Mesendoderm (in vitro differentiated cells): ENCODE measurements at places on chromosomes 5 and 9.

- H3K36me3 ChIP-seq, result no peaks in the 10 kb centered on the region
- no peak for DNase-seq
- H3K27ac ChIP-seq, result no peak overlapping the region
- no peaks in the 10 kb centered on the region for H3K4me1 ChIP-seq
Measured at GRCh38 chr5:76007904-76008303, 75.3 kb upstream of the SV2C start.

DNA sequence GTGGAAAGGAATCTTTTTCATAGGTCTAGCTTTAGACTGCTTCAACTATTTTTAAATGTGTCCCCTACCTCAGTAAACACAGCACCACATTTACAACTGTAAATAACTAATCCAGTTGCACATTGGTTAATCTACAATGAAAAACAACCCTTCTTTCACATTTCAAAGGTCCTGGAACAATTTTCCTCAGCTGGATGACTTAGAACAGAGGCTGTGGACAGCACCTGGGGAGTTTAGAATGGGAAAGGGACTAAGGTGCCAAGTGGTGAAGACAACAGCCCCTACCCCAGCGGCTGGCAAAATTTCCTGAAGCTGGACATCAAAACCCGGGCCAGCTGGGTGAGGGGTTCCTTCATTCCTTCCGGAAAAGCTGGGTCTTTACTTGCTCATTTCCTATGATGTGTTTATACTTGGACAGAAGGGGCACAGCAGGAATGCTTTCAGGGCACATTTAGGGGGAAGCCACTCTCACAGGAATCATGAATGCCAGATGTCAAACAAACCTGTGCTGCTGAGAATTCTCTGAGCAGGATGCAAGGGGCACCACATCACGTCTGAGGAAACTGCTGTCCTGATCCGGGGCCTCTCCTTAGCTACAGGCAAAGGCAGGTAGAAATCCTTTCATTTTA lies 158.3 kb downstream of the NR2F1-AS1 start:
- DNase-seq, result no peak
- no peaks in the 10 kb centered on the region for H3K36me3 ChIP-seq
- H3K27ac ChIP-seq, result no peak overlapping the region
- H3K27me3 ChIP-seq, result no peaks in the 10 kb centered on the region
- no peak overlapping the region for H3K4me3 ChIP-seq

- H3K27ac ChIP-seq, result no peak overlapping the region
- H3K27me3 ChIP-seq, result no peaks in the 10 kb centered on the region
- H3K4me3 ChIP-seq, result no peak overlapping the region
- no peak for DNase-seq
Measured at GRCh38 chr5:37568018-37568753, 189.1 kb downstream of the WDR70 start.

- no peak overlapping the region for H3K4me3 ChIP-seq
- no peaks in the 10 kb centered on the region for H3K4me1 ChIP-seq
- no peaks in the 10 kb centered on the region for H3K36me3 ChIP-seq
- peaks cover 5% of the 10 kb centered on the region for H3K27me3 ChIP-seq
- no peak overlapping the region for H3K27ac ChIP-seq
Measured at GRCh38 chr5:65928322-65928752, 2.0 kb downstream of the ERBIN start.

DNA sequence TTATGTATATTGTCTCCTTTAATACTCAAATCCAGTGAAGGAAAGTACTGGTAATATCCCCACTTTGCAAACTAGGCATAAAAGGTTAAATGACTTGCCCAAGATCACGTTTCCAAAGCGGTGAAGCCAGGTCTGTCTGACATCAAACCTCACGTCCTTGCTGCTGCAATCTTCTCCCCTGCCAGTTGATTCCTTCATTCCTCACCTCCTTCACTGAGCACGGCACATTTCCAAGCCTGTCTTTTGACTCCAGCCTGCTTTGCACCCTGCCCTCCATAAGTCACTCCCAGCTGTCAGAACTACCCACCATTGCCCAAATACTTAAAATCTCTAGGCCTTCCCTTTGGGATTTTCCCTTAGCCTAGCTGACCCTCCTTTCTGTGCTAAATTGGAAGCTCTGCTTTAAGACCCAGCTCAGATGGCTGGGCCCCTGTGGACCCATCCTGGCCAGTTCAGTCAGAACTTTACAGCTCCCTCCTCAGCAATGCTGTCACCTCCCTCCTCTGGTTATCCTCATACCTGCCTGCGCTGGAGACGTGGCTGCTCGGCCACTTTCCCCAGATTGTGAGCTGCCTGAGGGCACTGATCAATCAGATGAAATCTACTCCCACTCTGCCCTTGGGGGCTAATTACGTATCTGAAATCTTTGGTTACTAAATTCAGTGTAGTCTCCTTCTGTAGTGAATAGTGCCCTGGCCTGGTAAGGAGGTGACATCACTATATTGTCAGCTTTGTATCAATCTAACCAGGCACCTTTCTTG lies 51.2 kb downstream of the SLC36A1 start:
- H3K4me1 ChIP-seq, result no peaks in the 10 kb centered on the region
- no peak for DNase-seq
- H3K27ac ChIP-seq, result no peak overlapping the region
- no peak overlapping the region for H3K4me3 ChIP-seq

- H3K4me3 ChIP-seq, result no peak overlapping the region
- H3K27ac ChIP-seq, result no peak overlapping the region
- no peak for DNase-seq
- no peaks in the 10 kb centered on the region for H3K36me3 ChIP-seq
- H3K27me3 ChIP-seq, result no peaks in the 10 kb centered on the region
Measured at GRCh38 chr9:91800473-91801030, 149.5 kb downstream of the ROR2 start.

- no peaks in the 10 kb centered on the region for H3K27me3 ChIP-seq
- H3K4me1 ChIP-seq, result no peaks in the 10 kb centered on the region
- H3K4me3 ChIP-seq, result no peak overlapping the region
- DNase-seq, result no peak
- no peaks in the 10 kb centered on the region for H3K36me3 ChIP-seq
Measured at GRCh38 chr5:81657386-81657785, 93.5 kb downstream of the SSBP2 start.

DNA sequence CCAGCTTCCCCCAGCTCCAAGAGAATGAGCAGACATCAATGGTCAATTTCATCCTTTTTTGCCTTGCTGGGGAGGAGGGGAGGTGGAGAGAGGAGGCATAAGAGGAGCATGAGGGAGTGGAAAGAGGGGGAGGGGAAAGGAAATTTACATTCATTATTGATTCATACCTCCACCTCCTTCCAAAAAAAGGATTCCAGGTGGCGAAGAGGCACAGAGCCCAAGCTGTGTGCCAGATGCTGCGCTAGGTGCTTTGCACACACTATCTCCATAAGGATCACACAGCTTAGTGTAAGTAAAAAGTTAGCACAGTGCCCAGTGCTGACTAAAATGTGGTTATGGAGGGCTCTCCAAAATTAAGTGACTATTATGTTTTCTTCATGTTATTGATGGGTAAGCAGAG lies 11.0 kb downstream of the ASTN2 start:
- H3K27me3 ChIP-seq, result no peaks in the 10 kb centered on the region
- H3K4me3 ChIP-seq, result no peak overlapping the region
- DNase-seq, result peak; percentile 4

DNA sequence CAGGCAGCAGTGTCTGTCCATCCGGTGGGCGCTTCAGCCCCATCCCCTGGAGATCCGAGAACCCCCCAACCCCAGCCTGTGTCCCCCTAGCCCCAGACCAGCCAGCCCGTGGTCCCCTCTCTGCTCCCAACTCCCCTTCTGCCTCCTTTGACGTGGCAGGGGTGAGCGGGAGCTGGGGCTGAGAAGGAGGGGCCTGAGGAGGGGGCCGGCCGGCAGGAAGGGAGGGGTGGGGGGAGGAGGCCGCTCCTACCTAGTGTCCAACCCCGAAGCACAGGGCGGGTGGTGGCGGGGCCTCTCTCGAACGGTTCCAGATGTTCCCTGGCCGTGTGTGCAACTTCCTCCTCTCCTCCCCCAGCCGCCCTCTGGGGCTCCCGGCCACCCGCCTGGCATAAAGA lies 31.0 kb downstream of the GOLGA2 start:
- H3K36me3 ChIP-seq, result no peaks in the 10 kb centered on the region
- no peak overlapping the region for H3K4me3 ChIP-seq
- H3K27ac ChIP-seq, result no peak overlapping the region
- no peaks in the 10 kb centered on the region for H3K27me3 ChIP-seq

DNA sequence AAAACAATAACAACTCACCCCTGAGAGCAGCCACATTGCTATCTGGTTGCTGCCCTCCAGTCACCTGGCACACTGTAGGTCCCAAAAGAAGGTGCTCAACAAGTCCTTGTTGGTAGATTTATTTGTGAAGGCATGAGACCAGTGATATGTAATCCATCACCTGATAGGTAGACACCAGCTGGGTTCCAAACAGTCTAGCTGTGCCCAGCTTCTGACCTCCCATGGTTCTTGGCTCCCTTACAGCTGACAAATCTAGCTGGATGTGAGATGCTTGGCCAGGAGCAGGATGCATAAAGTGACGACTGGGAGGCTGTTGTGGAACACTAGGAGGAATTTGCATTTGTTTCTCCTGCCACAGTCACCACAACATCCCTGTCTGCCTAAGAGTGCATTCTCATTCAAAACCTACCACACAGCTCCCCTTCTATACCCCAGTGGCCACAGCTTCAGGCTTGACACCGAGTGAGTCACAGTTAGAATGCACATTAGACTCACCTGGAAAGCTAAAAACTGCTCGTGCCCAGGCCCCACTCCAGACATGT lies 7.8 kb upstream of the VLDLR start:
- peak; percentile 74 for DNase-seq
- H3K27me3 ChIP-seq, result no peaks in the 10 kb centered on the region
- H3K4me1 ChIP-seq, result no peaks in the 10 kb centered on the region
- no peak overlapping the region for H3K27ac ChIP-seq

- no peaks in the 10 kb centered on the region for H3K27me3 ChIP-seq
- peaks cover 7% of the 10 kb centered on the region for H3K36me3 ChIP-seq
- no peak overlapping the region for H3K27ac ChIP-seq
- no peak overlapping the region for H3K4me3 ChIP-seq
Measured at GRCh38 chr9:137592767-137593166, 2.5 kb upstream of the ZMYND19 start.

- no peak overlapping the region for H3K27ac ChIP-seq
- no peaks in the 10 kb centered on the region for H3K27me3 ChIP-seq
- H3K36me3 ChIP-seq, result no peaks in the 10 kb centered on the region
- H3K4me1 ChIP-seq, result no peaks in the 10 kb centered on the region
- H3K4me3 ChIP-seq, result no peak overlapping the region
- DNase-seq, result no peak
Measured at GRCh38 chr9:130956636-130957450, 17.8 kb upstream of the FIBCD1 start.

DNA sequence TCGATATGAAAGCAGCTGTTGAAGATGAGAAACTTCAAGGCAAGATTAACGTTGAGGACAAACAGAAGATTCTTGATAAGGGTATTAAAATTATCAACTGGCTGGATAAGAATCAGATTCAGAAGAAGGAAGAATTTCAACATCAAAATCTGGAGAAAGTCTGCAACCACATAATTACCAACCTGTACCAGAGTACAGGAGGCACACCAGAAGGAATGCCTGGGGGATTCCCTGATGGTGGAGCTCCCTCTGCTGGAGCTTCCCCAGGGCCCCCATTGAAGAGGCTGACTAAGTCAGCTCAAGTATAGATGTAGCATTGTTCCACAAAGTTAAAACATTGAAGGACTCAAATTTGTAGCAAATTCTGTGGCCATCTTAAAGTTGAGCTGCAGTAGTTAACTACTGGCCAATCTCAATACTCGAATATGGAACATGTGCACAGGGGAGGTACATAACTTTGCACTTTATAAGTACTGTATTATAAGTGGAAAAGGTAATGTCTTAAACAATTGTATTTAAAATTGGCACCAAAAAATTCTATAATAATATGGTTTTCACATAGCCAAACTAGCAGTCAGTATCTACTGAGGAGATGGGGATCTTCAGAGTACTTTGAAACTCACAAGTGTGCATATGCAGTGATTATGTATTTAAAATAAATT lies 237.5 kb downstream of the CHSY3 start:
- H3K27me3 ChIP-seq, result no peaks in the 10 kb centered on the region
- H3K27ac ChIP-seq, result no peak overlapping the region
- no peaks in the 10 kb centered on the region for H3K36me3 ChIP-seq
- no peak overlapping the region for H3K4me3 ChIP-seq
- H3K4me1 ChIP-seq, result no peaks in the 10 kb centered on the region

DNA sequence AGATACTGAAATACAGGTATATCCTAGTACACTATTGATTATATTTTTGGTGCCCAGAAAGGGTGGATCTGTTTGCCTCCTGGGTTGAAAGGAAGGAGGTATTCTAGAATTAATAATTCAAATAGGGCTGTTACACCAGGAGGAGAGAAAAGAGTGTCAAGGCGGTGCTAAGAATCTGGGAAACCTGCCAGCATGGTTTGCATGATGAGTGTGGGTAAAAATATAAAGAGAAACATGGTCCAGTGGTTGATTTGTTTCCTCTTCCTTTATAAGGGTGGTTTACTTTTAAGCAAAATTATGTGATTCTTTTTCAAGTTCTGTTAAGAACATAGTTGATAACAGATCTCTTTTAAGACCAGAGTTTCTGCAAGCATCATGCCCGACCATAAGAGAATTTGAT lies 69.4 kb upstream of the NFIB start:
- H3K36me3 ChIP-seq, result no peaks in the 10 kb centered on the region
- DNase-seq, result no peak
- H3K27me3 ChIP-seq, result peaks cover 2% of the 10 kb centered on the region
- H3K4me1 ChIP-seq, result no peaks in the 10 kb centered on the region
- H3K4me3 ChIP-seq, result no peak overlapping the region
- H3K27ac ChIP-seq, result no peak overlapping the region

DNA sequence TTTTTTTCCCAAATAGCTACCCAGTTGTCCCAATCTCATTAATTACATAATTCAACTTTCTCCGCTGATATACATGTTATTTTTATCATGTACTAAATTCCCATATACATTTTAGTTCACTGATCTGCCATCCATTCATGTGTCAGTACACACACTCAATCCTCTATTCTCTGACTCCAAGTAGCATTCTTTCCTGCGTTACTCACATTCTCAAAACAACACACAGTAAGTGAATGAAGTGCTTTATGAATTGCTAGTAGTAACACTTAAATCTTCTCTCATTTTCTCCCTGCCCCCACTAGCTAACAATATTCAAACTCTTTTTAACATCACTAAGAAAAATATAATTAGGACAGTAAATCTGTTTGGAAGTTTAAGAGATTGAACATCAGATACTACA lies 8.9 kb downstream of the ZNF366 start:
- DNase-seq, result no peak
- no peak overlapping the region for H3K27ac ChIP-seq
- H3K27me3 ChIP-seq, result no peaks in the 10 kb centered on the region
- no peak overlapping the region for H3K4me3 ChIP-seq
- H3K36me3 ChIP-seq, result no peaks in the 10 kb centered on the region
